CD4-positive, alpha-beta T cell treated with Interferon gamma for 1 hour (primary cell): ENCODE measurements at places on chromosomes 3 and 15.

DNA sequence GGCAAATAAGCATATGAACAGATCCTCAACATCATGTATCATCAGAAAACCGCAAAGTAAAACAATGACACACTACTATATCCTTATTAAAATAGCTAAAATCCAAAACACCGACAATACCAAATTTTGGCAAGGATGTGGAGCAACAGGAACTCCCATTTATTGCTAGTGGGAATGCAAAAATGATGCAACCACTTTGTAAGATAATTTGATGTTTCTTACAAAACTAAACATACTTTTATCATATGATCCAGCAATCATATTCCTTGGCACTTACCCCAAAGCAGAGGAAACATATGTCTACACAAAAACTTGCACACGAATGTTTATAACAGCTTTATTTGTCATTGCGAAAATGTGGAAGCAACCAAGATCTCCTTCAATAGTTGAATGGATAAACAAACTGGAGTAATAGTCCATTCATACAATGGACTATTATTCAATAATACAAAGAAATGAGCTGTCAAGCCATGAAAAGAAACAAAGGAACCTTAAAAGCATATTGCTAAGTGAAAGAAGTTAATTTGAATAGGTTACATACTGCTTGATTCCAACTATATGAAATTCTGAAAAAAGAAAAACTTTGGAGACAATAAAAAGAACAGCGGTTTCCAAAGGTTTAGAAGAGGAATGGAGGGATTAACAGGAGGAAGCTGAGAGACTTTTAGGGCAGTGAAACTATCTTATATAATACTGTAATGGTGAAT, 172.0 kb downstream of the VPS13C start:
- no peak for DNase-seq

DNA sequence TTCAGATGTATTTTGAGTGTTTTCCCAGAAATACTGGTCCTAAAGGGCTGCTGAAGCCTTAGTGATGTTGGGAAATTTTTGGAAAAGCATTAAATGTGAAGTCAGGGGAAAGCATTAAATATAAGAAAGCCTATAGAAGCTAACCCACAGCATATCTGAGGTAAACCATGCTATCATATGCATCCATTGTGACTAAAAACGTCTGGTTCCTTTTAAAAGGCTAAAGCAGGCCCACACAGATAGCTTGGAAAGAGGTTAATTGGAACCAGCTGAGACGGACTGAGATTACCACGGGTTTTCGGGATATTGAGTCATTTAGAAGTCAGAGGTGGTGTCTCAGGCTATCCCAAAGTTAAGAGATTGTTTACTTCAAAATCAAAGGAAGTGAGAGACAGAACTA, 78.2 kb downstream of the CYP19A1 start:
- DNase-seq: no peak

- no peak for DNase-seq
Measured at GRCh38 chr15:27746401-27746955, 352.6 kb downstream of the OCA2 start.

GRCh38 chr3:180615954-180616353, 14.0 kb downstream of the TTC14 start:
- no peak for DNase-seq

DNA sequence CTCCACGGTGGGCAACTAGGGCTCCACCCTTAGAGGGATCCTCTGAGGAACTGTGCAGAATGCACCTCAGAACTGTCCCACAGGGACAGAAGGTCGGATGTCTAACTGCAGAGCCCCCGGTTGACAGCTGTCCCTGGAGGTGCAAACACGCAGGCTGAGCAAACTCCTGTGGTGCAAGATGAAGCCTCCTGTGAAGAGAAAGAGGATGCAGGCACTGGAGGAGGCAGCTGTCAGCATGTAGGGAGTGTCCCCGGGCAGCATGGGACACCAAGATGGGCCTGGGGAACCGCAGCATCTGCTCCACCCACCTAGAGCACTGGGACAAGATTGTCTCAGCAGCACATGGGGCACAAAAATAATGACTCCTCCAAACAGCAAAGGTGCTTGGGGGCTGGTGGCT, 258.9 kb downstream of the ABHD5 start:
- DNase-seq: no peak

DNA sequence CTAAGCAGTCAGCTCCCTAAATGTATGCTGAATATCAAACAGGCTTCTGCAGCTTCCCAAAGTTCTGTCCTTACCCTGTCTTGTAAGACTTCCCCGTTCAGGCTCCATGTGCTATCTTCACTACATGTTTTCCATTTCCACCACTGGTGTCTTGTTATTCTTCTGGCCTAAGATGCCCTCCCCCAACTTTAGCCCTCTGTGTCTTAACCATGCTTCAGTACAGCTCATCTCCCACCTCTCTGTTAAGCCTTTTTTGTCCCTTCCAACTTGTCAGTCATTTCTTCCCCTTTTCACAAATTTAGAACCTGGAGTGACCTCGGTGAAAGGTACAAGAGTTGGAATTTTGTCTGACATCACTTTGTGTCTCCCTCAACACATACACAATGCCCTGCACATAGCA, 151.7 kb upstream of the TBL1XR1 start:
- no peak for DNase-seq

DNA sequence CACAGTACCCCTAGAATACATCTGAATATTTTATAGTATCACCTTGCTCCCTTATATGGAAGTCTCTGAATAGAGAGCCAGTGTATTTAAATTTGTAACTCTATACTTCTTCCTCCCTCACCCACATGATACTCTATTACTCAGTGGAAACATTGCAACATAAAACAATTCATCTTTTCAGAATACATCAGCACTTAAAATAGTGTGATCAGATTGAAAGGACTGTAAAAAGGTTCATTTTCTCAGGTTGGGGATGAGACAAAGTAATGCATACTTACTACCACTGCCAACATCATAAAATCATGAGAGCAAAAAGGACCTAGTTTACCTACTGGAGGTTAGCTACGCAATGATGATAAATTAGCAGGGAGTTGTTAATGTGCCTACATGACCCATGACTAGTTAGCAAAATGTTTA, 13.8 kb upstream of the THRB start:
- no peak for DNase-seq

GRCh38 chr3:50316657-50317242, 5.8 kb downstream of the HYAL2 start:
- DNase-seq: peak; percentile 59

DNA sequence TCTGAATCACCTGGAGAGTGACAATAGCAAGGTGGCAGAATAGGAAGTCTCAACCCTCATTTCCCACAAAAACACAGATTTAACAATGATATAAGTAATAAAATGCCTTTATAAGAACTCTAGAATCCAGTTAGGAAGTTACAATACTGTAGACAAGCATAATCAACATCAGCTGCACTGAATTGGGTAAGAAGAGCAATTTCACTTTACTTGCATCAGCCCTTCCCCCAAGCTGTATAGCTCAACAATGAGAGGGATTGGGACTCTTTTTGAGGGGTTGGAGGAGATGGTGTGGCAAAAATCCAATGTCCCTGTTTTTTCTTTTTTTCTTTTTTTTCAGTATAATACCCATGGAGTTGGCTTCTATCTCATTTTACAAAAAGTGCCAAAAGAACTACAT, 63.1 kb downstream of the SERP1 start:
- DNase-seq: no peak

DNA sequence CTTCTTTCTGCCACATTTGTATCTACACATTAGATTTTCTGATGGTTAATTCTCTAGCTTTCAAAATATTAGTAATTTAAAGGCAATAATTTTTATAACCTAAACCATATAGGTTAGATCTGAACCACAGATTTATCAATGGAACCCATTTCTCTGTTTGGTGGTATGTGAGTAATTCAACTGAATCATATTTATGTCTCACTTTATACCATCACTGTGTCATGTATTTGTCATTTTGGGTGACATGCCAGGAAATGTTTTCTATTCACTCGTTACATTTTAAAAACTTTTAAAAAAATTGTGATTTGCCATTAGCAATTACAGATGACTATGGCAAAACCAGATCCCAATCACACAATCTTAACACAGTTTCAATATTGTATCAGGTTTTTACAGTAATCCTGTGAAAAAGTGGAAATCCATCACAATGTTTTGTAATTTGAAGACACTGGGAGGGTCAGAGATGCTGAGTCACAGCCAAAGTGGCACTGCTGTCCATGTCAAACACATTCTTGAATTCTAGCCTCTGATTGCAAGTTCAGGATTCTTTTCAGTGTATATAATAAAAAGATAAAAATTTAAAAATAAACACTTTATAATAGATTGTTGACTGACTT, 356.0 kb upstream of the RBMS3 start:
- DNase-seq: no peak

DNA sequence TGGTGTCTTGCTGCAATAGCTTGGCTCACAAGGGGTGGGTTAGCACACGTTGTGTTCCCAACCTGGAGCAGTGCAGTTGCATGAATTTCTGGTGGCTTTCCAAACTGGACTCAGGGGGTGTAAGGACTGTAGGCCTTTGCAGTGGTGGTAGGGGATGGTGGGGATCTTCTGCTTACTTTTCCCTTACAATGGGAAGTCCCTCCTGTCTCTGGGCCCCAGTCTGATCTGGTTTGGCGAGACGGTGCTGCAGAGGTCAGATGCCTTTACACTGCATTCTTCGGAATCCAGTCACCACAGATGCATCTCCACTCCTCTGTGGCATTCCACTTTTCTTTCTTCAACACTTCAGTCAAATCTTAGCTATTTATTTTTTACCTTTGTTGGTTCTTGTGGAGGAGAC, 132.1 kb downstream of the DOCK3 start:
- DNase-seq: no peak

DNA sequence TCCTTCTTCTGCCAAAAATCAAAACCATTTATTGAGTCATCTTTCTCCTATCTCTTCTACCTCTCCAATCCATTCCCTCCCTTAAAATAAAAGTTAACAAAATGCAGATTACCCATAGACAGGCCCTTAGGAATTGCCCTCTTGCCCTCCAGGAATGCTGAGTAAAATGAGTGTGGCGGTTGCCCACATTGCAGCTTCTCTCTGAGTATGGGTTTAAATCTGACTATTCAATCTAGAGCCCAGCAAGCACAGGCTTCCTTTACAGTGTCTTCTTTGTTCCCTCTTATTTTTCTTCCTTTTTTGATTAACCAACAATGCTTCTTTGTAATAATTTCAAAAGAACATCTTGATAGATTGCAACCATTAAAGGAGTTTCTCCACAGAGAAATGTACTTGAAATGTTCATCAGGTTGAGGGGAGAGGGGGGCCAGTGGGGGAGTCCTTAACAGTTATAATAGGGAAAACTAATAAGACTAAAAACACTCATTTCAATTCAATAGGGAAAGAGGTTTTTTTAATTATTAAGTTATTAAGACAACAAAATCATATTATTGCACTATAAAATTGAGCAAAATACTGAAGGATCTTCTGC, 135.3 kb upstream of the LMCD1 start:
- no peak for DNase-seq

GRCh38 chr3:149792452-149793270, at the start of gene ANKUB1:
ANKUB1 (minus strand) TSS chr3:149792554; CDS start chr3:149792366, 188 bp downstream.
- no peak for DNase-seq

- DNase-seq: no peak
Measured at GRCh38 chr3:1808590-1808989, 290.1 kb upstream of the CNTN4 start.

- no peak for DNase-seq
Measured at GRCh38 chr15:39778021-39778420, 4.6 kb downstream of the FSIP1 start.

DNA sequence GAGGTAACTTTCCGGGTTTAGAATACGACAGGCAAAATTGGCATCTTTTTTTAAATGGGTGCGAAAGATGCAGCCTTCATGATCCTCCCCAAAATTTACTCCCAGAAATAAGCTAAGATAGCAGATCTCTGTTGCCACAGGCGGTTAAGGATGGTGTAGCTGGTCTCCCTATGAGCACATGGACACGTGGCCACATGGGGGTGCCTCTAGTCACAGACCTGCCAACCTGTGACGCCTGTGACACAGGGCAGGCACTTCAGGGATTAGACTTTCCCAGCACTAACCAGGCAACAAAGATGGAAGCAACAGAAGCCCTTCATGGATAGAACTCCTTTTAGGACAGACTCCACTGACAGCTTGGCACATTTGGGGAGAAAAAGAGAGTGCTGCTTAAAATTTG, 320.3 kb downstream of the THSD4 start:
- no peak for DNase-seq

- no peak for DNase-seq
Measured at GRCh38 chr15:96330064-96330449, 443 bp upstream of the NR2F2 start.

GRCh38 chr3:170811928-170812591, 57.9 kb downstream of the RPL22L1 start:
- DNase-seq: peak; percentile 56

- no peak for DNase-seq
Measured at GRCh38 chr3:191770541-191770940, 309.6 kb downstream of the PYDC2 start.

DNA sequence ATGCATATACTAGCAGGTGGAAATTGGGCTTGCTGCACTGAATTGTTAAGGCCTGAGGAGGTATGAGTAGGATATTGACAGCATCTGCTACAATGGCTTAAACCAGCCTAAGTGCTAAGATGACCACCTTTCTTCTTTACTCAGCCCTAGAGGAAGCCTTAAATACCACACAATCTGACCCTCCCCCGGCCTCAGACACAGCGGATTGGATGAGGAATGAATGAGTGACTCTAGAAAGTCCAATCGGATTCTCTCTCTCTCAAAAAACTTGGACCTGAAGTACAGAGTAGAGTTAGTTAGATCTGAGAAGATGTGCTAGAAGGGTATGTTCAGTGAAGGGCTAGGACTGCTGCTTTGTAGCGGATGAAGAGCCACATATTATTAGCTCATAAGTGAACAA, 39.9 kb upstream of the C3orf49 start:
- no peak for DNase-seq

DNA sequence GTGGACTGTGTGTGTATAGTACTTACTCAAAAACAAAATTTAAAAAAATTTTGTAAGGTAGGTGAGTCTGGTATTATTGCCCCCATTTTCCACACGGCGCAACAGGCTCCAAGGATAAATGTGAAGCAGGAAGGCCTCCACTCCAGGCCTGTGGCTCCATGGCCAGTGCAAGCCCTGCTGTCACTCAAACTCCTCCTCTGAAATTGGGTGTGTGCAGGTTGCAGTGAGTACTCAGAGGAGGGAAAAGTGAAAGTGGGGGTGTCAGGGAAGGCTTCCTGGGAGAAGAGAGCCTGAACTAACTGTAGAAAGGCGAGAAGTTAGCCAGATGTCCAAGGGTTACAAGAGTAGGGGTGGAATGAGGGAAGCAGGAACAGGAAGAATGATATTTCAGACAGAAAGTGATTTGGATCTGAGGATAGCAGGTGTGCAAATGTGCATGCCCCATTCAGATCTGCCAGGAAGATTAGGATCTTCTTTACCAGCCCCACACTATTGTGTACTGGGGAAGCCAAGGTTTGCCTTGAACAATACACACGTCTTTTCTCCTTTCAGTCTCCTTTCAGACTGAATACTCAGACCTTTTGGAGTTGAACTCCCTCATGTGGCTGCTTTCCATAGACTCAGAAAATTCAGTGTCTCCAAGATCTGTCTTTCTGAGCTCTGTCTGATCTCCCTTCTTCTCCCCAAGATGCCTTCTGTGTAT, 48.7 kb upstream of the RYK start:
- no peak for DNase-seq

GRCh38 chr3:35522450-35522849, 116.9 kb upstream of the ARPP21 start:
- DNase-seq: no peak

- no peak for DNase-seq
Measured at GRCh38 chr15:82307714-82308081, 41.6 kb downstream of the GOLGA6L10 start.
